Type B pancreatic cell (in vitro differentiated cells): ENCODE measurements at places on chromosomes 12 and 14.

- DNase-seq: no peak
These were observed 45.8 kb upstream of the IQSEC3 start for GRCh38 chr12:20757-21156.

- DNase-seq: no peak
These were observed 32.0 kb downstream of the RTL1 start for GRCh38 chr14:100871234-100872186.

DNA sequence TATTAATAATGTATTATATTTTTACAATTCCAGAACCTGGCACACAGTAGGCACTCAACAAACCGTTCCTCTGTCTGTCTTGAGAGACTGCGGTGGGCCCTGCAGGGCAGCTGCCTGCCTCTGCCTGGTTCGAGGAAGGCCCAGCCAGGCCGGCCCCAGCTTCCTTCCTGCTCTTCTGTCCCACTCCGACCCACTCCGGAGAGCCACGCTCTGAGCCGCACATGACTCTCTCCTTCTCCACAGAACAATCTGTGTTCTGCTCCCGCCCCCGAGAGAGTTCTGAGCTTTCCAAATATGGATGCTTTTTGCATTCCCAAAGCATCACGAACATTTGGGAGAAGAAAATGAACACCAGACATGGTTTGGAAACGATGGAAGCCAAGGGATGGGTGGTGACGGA is 57.3 kb downstream of the TTC7B start:
- no peak for DNase-seq

DNA sequence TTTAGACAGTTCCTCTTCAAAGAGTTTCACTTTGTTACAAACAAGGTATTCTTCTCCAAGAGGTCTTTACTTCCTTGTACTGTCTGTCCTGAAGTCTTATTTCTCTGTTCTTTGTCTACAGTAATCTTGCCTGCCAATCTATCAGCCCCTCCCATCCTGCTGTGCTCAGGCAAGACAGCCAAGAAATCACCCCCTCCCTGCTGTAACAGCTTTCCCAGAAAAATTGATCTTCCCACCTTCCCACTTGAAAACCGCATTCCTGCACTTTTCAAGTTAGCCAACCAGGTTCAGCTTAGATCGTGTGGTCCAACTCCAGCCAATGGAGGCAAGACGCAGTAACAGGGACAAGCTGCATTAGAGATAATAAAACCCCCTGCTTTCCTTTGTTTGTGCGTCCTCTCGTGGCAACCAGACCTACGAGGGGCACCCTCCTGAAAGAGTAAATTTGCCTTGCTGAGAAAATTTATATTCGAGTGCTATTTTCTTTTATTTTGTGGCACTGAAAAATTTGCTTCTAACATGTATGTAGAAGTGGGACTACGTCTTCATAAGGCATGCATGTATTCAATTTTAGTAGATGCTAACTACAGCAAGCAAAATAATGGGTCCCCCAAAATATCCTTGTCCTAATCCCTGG is 46.5 kb upstream of the ESR2 start:
- no peak for DNase-seq

DNA sequence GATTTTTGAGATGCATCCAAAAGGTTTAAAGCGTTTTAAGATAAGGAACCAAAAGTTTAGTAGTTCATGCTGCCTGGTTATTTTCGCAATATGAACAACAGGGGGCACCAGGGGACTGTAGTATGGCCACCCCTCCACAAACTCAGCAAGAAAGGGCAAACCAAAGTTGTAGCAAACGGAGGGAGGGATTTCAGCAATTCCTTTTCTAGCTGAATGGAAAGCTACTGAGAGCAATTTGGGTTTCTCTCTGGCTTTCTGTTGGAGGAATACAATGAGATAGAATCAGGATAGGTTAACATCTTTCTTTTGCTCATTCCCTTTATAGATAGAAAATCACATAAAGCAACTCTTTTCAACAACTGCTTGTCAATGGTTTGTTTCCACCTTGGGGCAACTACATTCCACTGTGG is 62.5 kb downstream of the DRAM1 start:
- DNase-seq: no peak
